A172 (cell line): ENCODE measurements at places on chromosomes 11 and 22. TPM values are rescaled to one million over a fixed set of nuclear protein-coding genes. Genes with fewer than 3 reads are reported as not detected.

Gene KDM4E
- total RNA-seq: not detected in 2 replicates

Gene OR4C45
- not detected in 2 replicates for total RNA-seq

Gene CHST1
- total RNA-seq: 0.14 and 1.6 TPM in 2 replicates

Gene OR8D1
- not detected in 2 replicates for total RNA-seq

Gene PHETA2
- 0.07 and 0.17 TPM in 2 replicates for total RNA-seq

Gene MTCH2
- total RNA-seq: 250 and 254 TPM in 2 replicates

GRCh38 chr22:28105988-28106387 lies 186.9 kb upstream of the PITPNB start:
- DNase-seq: no peak

DNA sequence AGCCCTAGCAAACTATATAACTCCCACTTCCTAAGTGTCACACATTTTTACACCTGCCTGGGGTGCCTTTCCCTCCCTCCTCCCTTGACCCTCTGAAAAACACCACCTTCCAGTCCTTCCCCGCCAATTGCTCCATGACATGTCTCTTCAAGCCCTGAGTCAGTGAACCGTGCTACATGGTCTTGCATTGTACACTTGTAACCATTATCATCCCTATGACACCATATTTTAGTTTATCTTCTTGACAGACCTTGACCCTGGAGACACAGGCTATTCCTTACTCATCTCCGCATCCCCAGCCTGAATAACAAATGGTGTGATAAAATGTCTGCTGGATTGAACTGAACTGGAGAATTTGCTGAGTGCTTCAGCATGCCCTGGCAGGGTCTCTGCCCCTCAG lies 36.9 kb downstream of the TNKS1BP1 start:
- no peak for DNase-seq

DNA sequence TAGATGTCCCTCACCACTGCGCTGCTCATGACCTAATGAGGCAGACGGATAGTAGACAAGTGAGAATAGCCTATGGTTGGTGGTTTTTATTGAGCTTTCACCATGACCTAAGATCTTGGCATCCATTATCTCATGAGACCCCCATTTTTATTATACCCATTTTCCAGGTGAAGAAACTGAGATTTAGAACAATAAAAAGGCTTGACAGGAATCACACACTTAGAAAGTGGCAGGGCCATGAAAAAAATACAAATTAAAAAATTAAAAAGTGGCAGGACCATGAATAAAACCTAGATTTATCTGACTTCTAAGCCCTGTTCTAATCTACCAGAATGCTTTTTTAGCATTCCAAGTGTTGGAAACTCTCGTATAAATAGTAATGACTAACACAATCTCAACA lies 1.1 kb downstream of the LRRC55 start:
- DNase-seq: no peak

DNA sequence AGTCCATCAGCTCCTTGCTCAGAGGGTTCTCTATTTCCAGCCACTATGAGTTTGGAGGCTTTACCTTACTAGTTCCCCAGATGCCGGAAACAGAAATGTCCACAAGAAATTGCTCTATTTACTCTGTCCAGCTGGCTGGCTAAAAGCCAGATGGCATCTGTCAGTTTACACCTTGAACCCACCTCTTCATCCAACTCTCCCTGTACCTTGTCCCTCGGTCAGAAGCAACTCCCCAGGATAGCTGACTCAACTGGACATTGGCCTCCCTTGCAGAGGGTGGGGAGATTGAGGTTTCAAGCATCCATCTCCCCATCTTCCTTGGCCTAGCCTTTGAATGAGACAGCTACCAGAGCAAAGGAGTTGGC lies 1.7 kb downstream of the C2CD2L start:
- no peak for DNase-seq

DNA sequence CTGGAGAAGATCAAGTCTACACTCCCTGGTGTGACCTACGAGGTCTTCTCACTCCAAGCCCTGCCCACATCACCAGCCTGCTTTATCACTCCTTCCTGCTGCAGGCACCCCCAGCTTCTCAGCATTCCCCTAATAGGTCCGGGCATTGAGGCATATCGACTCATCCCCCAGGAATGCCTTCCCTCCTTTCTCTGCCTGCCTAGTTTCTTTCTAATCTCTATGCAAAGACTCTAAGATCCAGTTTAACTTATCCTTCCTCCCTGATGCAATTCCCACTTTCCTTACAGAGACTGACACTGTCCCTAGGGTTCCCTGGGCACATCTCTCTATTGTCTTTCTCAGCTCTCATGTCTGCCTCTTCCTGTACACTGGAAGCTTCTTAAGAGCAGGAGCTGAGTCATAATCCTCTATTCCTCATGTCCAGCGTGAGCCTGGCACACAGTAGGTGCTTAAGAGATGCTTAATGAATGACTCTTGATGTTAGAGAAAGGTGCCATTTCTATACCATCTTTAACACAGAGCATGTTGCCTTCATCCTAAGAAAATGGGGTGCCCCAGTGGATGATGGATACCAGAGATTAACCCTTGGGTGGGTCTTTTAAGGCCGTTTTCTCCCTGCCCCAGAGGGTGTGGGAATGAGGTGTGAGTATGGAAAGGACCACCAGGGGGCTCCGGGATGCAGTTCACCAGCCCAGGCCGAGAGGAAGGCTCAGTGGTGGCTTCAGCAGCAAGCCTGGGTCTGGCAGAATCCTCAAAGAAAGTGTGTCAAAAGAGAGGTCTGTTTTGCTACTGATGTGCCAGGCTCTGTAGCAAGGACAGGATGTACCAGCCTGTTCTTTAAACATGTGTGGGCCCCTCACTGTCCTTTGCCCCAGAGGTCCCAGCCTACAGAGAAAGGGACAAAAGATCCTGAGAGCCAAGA lies 34.7 kb downstream of the PARVA start:
- DNase-seq: peak; percentile 97

DNA sequence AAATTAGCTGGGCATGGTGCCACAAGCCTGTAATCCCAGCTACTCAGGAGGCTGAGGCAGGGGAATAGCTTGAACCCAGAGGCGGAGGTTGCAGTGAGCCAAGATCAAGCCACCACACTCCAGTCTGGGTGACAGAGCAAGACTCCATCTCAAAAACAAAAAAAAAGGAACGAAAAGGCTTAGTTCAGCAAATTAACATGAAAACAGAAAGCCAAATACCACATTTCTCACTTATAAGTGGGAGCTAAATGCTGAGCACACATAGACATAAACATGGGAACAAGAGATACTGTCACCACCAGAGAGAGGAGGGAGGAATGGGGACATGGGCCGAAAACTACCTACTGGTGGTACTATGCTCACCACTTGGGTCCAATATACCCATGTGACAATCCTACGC lies 38.6 kb downstream of the SCGB1A1 start:
- no peak for DNase-seq

GRCh38 chr22:19821523-19822300 lies 33.0 kb downstream of the GNB1L start:
- no peak for DNase-seq

GRCh38 chr11:105130189-105130813 lies 9.3 kb downstream of the CARD18 start:
- DNase-seq: no peak

DNA sequence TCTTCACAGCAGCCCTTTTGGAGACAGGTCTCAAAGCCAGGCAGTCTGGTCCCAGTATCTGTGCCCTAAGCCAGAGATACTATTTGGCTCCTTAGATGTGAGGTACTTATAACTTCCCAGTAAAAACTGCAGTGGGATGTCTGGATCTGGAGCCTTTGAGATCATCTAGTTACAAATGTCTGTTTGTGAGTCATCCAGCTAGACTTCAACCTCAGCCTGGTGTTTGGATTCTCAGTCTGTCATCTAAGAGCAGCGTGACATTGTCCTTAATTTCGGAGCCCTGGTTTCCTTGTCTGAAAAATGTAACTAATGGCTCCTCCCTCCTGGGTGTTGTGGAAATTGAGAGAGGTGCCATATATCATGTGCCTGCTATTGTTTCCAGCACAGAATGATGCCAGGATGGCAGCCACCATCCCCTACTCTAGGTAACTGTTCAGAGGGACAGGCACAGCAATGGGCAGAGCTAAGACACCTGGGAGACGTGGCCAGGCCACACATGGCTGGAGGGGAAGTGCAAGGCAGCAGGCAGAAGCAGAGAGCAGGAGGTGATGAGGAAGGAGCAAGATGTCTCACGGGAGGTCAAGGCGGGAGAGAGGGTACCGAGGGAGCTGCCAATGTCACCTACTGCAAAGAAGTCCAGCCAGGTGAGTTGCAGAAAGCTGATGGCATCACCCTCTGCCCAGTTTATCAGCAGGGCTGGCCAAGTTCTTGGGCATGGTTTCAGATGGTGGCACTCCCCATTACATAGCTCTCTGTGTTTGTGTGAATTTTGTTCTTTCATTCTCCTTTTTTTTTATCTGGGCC lies 20.6 kb upstream of the ST3GAL4 start:
- peak; percentile 50 for DNase-seq

DNA sequence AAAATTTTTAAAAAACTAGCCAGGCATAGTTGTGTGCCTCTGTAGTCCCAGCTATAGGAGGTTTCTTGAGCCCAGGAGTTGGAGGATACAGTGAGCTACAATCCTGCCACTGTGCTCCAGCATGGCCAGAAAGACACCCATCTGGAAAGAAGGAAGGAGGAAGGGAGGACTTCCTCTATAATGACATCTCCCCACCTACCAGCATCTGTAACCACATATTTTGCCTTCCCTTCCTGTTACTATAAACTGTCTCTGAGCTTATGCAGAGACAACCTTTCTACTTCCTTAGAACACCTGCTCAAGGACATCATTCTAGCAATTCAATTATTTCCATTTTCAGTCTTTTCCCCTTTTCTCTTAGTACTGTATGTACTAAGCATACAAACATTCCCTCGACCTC lies 2.2 kb upstream of the NUP160 start:
- no peak for DNase-seq

DNA sequence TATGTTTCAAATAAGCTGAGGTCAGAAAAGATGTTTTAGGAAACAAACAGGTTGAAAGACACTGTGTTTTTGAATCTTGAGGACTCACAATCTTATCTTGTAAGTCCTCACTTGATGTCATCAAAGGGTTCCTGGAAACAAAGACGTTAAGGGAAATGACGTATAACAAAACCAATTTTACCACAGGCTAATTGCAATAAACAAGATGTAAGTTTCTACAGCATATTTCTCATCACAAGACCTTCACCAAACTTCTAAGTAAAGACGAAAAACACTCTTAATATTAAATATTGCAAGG lies 433.5 kb upstream of the FAT3 start:
- no peak for DNase-seq

DNA sequence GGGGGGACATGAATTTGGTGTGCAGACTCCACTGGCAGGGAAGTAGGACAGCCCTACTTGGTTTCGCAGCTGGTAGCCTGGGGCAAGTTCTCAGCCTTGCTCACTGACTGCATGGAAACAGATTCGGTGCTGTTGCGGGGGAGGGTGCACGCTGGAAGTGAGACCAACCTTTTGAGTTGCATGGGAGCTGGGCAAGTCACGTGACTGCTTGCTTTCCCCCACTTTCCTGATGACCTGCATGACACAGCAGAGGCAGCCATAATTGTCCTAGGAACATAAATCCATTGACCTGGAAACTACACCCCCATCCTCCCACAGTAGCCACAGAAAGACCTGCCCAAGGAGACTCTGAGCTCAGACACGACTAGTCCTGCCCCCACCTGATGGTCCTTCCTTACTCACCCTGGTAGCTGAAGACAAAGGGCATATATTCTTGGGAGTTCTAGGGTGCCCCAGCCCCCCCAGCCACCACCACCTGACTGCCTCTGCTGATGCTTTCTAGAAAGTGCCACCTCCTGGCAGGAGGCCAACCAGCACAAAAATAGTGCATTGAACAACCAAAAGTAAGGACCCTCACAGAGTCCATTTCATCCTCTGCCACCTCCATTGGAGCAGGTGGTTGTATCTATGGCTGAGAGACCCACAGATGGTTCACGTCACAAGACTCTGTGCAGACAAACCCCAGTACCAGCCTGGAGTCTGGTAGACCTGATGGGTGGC lies 4.1 kb upstream of the HBG2 start:
- DNase-seq: no peak

GRCh38 chr11:45671246-45672171 lies 6.1 kb upstream of the CHST1 start:
- no peak for DNase-seq
